ENCODE measurements at places on chromosomes 12 and 14.

DNA sequence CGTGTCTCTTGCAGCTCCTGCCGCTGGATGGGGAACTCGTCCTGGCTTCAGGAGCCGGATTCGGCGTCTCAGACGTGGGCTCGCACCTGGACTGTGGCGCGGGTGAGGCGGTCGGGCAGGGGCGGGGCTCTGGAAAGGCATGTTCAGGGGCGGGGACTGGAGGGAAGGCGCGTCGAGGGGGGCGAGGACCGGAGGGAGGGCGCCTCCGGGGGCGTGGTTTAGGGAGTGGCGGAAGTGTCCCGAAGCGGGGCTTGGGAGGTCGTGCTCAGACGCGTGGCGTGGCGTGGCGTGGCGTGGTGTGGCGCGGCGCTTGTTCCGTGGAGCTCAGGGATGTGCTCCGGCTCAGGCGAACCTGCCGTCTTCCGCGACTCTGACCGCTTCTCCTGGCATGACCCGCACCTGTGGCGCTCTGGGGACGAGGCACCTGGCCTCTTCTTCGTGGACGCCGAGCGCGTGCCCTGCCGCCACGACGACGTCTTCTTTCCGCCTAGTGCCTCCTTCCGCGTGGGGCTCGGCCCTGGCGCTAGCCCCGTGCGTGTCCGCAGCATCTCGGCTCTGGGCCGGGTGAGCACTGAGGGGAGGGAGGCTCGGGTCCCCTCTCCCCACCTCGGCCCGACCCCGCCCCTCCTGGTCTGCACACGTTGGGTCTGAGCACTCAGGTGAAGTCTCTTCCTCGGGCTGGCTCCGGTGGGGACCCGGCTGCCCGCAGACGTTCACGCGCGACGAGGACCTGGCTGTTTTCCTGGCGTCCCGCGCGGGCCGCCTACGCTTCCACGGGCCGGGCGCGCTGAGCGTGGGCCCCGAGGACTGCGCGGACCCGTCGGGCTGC lies 6.2 kb downstream of the AMN start:
- DNase-seq, result peak; percentile 61

- peak; percentile 79 for DNase-seq
Measured at GRCh38 chr12:32901553-32901952, 5.0 kb upstream of the PKP2 start.

- DNase-seq, result no peak
Measured at GRCh38 chr12:64362721-64363305, 27.7 kb downstream of the C12orf56 start.

- no peak for DNase-seq
Measured at GRCh38 chr12:93989949-93990348, 158.4 kb upstream of the PLXNC1 start.

DNA sequence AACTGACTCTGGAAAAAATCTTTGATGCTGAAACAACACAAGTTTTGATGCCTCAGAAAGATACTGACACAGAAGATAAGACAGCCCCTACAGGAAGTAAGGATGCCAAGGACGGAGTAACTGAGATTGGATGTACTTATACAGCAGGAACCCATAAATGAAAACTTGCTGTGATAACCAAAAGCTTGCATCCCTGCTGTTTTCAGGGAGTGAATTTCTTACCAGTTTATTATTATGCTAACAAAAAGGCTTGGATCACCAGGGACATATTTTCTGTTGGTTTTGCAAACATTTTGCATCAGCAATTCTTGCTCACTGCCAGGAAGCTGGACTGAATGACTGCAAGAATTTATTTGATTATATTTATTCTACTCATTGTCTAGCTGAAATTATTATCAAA lies 197.7 kb downstream of the NAV3 start:
- DNase-seq, result no peak

- DNase-seq, result peak; percentile 91
Measured at GRCh38 chr14:89549381-89550125, 132.5 kb upstream of the FOXN3 start.

- DNase-seq, result peak; percentile 34
Measured at GRCh38 chr14:28751467-28752058, 15.0 kb upstream of the FOXG1 start.

GRCh38 chr12:52925717-52926595 lies 21.1 kb upstream of the KRT8 start:
- DNase-seq, result no peak

DNA sequence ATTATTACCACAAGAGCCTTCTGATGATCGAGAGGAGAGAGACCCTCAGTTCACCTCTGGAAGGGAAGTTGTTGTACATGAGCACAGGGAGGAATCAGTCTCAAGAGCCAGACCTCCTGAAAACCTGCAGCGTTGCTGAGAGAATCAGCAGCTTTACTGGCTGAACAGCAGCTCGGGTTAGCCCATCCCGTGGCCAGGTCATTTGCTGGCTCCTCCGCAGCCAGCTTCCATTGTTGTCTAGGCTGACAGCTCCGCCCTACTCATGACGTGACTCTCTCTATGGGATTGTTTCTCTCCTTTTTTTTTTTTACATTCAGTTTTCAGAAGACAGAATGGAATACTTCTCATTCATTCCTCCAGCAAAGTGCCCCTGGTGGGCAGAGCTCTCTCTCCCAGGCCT lies 69.9 kb downstream of the TGFB3 start:
- peak; percentile 44 for DNase-seq

- peak; percentile 49 for DNase-seq
Measured at GRCh38 chr12:111406474-111407376, 1.0 kb downstream of the SH2B3 start.

DNA sequence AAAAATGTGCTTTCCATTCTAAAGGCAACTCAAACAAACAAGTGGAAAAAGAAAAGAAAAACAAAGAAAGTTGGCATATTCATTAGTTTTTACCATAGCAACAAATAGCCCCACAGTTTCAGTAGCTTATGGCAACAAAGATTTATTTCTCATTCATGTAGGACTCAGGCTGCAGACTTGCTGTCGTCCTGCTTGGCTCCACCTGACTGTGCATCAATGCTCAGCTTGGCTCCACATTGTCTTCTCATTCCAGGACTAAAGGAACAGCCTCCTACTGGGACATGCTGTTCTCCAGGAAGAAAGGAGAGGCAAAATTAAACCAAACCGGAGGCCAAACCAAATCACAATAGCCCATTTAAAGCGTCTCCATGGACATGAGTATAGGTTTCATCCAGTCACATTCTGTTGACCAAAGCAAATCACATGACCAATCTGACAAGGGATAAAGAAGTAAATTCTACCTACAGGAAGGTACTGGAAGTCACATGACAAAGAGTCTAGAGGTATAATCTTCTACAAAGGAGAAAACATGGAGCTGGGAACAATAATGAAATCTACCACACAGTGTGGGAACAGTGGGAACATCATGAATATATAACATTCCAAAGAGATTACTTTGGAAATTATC lies 222.5 kb downstream of the PIK3C2G start:
- no peak for DNase-seq

GRCh38 chr12:51448618-51449256 lies 24.1 kb downstream of the SLC4A8 start:
- no peak for DNase-seq

- no peak for DNase-seq
Measured at GRCh38 chr12:77122661-77123060, 57.3 kb upstream of the E2F7 start.

- no peak for DNase-seq
Measured at GRCh38 chr14:87067061-87067460, 925.9 kb downstream of the GALC start.

DNA sequence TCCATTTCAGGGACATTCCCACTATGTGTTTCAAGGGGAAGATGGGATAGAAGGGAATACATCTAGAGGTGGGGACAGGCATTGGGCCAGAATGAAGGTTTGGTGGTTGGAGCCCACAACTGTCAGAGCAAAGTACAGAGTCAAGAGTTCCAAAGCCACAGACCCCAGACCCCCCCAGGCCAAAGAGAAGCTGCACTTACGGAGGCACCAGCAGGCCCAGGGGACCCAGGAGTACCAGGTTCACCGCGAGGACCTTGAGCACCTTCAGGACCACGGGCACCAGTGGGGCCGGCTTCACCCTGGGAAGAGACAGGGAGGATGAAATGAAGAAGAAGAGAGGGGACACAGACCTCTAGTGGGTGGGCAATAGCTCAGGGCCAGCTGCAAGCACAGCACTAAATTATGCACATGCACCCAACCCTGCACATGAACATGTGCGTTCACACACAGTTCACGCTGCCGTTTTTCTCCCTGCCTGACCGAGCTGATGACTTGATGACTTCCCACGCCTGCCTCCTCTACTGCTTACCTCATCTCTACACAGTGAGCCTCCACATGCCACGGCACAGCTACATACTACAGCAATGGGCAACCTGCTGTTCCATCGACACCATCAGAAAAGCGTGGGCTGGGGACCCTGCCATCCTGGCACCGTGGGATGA lies 16.7 kb downstream of the COL2A1 start:
- DNase-seq, result no peak

DNA sequence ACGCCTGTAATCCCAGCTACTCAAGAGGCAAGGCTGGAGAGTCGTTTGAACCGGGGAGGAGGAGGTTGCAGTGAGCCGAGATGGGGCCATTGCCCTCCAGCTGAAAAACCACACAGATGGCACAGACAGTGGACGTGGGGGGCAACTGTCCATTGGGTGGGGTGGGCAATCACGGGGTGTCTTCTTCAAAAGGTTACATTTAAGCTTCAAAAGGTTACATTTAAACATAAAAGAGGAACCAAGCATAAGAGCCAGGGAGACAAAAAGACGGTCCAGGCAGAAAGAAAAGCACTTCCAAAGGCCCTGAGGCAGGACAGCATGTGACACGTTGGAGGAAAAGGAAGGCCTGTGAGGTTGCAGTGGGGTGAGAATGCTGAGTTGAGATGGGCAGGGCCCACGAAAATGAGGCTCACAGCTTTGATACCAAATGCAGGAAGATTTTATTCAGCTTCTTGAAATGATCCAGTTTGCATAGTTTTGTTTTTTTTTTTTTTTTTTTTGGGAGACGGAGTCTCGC lies 10.7 kb downstream of the SCARB1 start:
- no peak for DNase-seq

DNA sequence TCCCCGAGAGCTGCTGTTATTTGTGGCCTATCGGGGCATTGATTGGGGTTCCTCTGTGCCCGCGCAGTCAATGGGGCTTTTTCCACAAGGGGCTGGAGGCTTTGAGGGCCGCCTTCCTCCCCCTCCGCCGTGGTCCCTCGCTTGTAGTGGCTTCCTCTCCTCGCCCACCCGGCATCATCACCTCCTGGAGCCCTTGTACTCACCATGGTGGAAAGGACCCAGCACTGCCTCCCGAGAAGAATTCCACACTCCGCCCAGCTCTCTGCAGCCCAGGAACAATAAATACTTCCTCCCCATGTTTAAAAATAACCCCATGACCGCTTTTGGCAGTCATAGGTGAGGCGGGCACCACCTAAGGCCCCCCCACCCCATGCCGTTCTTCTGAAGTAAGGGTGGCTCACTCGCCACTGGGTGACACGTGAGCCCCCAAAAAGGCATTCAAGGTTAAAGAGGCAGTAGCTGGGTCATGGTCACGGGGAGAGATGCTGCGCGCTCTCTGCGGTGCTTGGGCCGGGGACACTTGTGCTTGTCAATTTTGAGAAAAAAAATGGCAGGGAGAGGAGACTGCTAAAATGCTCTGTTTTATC lies at the start of gene MYL2:
TSS of gene MYL2 (minus strand) at position 256 of the 587 bp plus-strand sequence. CDS start at position 206, 50 bp downstream.
- no peak for DNase-seq

DNA sequence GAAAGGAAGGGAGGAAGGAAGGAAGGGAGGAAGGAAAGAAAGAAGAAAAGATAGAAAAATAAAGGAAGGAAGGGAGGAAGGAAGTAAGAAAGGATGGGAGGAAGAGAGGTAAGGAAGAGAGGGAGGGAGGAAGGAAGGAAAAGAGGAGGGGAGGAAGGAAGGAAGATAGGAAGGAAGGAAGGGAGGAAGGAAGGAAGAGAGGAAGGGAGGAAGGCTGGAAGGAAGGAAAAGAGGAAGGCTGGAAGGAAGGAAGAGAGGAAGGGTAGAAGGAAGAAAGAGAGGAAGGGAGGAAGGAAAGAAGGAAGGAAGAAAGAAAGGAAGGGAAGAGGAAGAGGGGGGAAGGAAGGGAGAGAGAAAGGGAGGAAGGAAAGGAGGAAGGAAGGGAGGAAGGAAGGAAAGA lies 12.8 kb upstream of the WIF1 start:
- no peak for DNase-seq

DNA sequence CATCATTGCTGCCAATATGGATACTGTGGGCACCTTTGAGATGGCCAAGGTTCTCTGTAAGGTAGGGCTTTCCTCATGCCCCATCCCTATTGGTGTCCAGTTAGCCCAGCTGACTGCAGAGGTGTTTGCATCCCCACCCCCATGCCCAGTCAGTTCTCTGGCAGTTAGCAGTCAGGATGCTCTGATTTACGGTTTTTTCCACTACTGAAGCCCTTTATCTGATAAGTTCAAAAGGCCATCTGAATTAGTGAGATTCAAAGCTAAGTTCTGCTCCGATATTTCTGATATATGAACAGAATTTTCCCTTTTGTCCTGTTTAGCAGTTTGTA lies 773 bp downstream of the GMPR2 start:
- no peak for DNase-seq

DNA sequence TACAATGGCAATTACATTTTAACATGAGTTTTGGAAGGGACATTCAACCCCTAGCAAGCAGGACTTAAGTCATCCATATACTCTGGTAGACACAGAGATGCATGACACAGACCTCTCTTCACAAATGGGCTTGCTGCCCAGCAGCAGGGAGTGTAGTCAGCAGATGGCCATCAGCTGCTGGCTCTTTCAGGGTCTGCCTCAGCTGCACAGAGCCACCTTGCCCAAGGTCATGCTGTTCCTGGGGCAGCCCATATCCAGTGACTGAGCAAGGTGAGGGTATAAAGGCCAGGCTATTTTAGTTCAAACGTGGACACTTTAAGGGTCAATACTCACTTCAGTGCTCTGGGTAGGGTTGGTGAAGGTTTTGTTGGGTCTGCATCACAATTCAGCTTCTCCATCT lies 58.3 kb upstream of the JDP2 start:
- no peak for DNase-seq

DNA sequence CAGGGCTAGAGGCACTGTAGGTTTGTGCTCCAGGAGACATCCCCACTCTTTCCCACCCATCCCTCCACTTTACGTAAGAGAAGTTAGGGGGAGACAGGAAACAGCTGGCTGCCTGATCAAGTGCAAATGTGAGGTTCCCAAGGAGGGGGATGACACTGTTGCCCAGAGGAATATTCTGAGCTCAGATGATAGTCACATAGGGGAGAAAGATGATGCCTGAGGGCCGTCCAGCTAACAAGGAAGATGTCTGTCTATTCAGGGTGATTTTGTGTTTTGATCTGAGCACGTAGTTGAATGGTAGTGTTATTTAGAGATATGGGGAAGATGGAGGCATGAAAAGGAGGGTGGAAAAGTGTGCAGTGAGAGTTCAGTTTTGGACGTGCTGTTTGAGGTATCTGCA lies 13.9 kb upstream of the GPRC5D start:
- DNase-seq, result no peak

GRCh38 chr14:77752266-77752665 lies 8.7 kb downstream of the SNW1 start:
- DNase-seq, result no peak

- DNase-seq, result no peak
Measured at GRCh38 chr14:105138021-105138541, 30.5 kb downstream of the JAG2 start.

GRCh38 chr12:19131025-19131444 lies 1.5 kb downstream of the PLEKHA5 start:
- DNase-seq, result peak; percentile 63

All from umbilical cord (tissue), 2 donors.